Spinal cord (tissue), 10 donors: ENCODE measurements at places on chromosomes 4 and X. TPM values are rescaled to one million over a fixed set of nuclear protein-coding genes. Genes with fewer than 3 reads are reported as not detected.

The WNK3 gene
- total RNA-seq, result 20.8 TPM

The RTL3 gene
- total RNA-seq, result 0.10 TPM

The MUC7 gene
- not detected for total RNA-seq

The RTL9 gene
- total RNA-seq, result 1.2 TPM

The ADGRL3 gene
- 118 TPM for total RNA-seq

The NCAPG gene
- 22.2 TPM for total RNA-seq
